ENCODE measurements at places on chromosomes 12 and 14.

DNA sequence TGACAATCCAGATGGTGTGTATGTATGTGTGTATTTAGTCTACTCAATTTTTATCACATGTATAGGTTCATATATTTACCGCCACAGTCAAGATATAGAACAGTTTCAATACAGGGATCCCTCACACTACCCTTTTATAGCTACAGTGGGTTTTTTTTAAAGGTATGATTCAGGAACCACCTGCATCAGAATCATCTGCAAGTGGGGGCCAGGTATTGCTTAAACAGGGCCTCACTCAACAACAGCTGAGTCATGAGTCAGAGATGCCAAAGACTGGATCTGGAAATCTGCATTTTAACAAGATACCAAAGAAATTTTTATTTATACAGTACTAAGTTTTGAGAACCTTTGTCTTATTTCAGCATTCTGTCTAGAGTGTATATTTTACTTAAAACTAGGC lies 117.6 kb downstream of the SLC35F4 start:
- DNase-seq: no peak

- no peak for DNase-seq
These were observed 307.4 kb upstream of the NOVA1 start for GRCh38 chr14:26905229-26905628.

GRCh38 chr14:99192028-99192621 lies 79.9 kb downstream of the BCL11B start:
- DNase-seq: peak; percentile 64

DNA sequence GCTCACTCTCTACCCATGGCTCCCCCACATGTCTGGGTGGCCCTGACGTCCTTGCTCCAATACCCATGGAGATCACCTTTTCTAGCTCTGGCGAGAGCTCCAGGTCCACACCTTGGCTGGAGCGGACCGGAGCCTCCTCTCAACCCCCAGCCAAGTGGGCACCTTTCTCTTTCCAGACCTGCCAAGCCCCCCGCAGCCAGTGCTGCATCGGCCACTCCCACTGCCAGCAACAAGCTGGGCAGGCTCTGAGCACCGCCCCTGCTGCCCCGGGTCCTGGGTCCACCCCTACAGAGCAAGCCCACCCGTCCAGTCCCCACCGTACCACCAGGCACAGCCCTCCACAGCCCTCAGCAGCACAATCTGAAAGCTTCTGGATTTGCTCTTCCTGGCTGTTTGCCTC lies 98.2 kb upstream of the C14orf180 start:
- no peak for DNase-seq

DNA sequence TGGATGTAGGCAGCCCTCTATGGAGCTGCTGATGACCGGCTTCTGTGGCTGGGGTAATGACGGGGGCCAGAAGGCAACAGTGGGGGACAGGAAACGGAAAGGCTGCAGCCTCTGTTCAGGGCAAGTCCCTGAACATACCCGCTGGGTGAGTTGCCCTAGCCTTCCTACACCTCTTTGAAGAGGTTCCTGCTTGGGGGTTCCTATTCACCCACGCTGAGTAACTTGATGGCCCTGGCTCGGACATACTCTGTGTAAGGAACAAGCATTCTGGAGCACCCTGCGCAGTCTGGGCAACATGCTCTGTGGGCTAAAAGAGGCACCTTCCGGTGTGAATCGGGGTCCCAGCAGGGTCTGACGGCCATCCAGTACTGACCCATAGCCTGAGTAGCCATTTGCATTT lies 17.7 kb upstream of the GSC start:
- DNase-seq: no peak

GRCh38 chr12:98399532-98399931 lies 115.9 kb upstream of the TMPO start:
- DNase-seq: no peak

GRCh38 chr14:91830777-91831176 lies 36.6 kb downstream of the TC2N start:
- DNase-seq: peak; percentile 89

GRCh38 chr14:61025251-61026223 lies 44.5 kb downstream of the SLC38A6 start:
- peak; percentile 46 for DNase-seq

DNA sequence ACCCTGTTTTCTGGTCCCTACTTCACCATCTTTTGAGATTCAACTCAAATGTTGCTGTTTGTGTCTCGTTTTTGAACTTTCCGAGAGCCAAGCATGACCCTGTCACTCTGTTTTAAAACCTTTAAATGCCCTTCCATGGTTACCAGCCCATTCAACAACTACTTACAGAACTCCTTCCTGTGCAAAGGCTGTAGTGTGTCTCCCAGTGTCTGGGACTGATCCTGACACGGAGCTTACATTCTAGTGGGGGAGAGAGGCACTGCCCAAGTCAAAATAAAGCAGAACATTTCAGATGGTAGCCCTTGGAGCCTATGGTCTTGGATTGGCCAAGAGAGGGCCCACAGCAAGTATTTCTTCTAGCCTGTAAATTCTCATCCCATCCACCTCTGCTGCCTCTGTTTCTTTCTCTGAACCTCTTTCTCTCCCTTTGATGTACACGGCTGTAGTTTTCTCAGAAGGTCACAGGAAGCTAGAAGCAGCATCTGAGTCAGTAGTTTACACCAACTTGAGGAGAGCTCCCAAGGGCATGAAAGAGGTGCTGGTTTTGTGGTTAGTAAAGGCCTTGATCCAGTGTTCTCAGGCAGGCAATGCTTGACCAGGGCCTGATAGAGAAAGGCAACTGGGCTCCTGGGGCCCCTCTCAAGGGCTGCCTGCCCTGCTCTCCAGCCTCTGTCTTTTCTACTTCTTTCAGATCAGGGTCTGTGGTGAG lies 42.3 kb upstream of the SLC24A4 start:
- DNase-seq: no peak

DNA sequence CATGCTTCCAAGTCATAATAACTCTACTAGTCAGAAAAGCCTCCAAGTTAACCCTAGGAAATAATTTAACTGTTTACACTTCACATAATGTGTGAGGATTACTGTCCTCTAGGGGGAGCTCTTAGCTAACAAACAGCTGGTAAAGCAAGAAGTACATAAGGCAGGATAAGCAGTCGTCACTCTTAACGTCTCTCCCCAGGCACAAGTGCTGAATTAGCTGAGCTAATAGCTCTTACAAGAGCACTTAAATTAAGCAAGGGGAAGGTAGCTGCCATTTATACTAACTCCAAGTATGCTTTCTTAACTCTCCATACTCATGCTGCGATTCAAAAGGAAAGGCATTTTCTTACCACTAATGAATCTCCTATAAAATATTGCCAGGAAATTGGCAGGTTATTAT lies 79.3 kb upstream of the TSPAN11 start:
- peak; percentile 87 for DNase-seq

All from T47D (cell line).